ENCODE measurements at places on chromosomes 12 and 14.

- no peak for DNase-seq
Observed at GRCh38 chr12:1595026-1595561, 713 bp upstream of the FBXL14 start.

GRCh38 chr12:132204063-132204792 lies 60.0 kb downstream of the NOC4L start:
- no peak for DNase-seq

DNA sequence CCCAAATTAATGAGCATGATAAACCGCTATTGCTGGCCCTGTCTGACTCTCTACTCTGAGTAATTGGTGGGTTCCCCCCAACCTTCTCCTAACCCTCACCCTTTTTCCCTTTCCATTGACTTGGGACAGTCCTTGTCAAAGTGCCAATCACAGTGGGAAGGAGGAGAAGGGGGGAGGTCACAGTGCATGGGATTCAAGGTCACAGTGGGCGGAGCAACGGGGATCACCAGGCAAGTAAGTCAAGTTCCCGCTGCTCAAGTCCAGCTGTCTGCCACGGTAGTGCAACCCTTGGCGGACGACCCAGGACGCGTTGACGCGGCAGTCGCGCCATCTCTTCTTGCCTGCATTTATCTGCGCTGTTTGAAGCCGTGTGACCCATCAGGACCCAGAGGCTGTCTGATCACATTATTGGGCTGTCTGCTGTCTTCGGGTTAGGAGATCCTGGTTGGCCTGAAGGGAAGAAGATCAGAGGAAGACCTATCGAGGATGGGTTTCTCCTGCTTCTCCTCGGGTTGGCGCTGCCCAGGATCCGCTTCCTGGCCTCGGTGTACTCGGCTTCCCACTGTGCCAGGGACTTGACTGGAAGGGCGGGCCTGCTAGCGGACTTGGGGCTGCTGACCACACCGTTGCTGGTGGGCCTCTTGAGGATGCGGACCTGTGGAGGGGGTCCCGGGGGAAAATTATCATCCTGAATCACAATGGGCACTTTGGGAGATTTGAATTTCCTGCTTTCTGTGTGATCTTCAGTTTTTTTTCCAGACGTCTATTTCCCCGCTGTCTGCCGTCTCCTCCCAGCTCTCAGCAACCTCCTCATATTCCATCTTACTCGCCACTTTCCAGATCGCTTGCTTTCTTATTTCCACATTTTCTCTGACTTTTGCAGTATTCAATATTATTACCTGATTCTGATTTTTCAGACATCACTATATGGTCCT lies 3.1 kb upstream of the MDM2 start:
- no peak for DNase-seq

DNA sequence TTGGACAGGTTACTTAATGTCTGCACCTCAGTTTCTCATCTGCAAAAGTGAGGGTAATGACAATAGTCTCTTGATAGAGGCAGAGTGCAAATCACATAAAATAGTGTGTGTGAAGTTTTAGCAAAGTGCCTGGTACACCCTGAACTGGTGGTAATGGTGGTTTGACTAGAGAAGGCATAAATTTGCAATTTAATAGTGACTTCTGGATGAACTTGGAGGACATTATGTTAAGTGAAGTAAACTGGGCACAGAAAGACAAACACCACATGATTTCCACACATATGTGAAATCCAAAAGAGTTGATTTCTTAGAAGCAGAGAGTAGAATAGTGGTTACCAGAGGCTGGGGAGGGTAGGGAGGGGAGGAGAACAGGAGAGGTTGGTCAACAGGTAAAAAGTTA lies 54.8 kb upstream of the FUT8 start:
- no peak for DNase-seq

GRCh38 chr12:27143256-27144069 lies 61.1 kb upstream of the C12orf71 start:
- no peak for DNase-seq

- no peak for DNase-seq
Observed at GRCh38 chr12:1864867-1865266, 44.5 kb downstream of the LRTM2 start.

DNA sequence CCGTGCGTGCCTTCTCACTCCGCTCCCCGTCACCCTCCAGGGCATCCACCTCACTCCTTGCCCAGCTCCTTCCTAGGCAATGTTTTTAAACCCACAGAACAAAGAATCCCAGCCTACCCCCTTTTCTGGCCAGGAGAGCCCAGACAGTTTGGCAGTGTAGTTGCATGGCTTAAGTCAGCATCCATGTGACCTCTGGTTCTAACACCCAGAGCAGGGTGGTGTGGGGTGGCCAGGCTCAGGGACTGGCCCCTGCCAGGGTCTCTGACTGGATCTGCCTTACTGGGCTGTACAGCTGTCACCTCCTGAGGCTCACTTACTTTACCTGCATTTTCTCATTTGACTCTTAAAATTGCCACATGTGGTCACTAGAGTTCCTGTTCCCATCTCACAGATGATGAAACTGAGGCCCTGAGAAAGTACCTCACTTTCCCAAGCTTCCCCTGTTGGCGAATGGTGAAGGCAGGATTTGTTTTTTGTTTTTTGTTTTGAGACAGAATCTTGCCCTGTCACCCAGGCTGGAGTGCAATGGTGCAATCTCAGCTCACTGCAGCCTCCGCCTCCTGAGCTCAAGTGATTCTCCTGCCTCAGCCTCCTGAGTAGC lies 18.3 kb downstream of the SDS start:
- DNase-seq: no peak

GRCh38 chr14:75259510-75259855 lies 19.1 kb upstream of the FOS start:
- peak; percentile 73 for DNase-seq

DNA sequence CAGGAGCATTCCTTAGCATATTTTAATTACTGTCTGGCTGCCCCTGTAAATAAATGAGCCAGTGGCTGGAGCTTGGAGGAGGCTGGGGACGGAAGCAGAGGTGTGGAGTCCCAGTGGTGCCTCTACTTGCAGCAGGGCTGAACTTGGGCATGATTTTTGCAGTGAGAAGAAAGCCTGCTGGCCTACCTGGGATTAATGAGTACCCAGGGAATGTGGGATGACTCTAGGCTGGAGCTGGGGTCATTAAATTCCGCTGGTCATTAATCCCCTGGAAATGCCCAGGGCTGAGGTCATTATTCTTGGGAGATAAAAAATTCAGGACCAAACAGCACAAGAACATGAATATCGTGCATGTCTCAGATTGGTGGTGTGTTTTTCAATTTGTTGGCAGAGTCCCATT lies 753.3 kb downstream of the VRK1 start:
- DNase-seq: no peak

GRCh38 chr12:96361074-96361473 lies 39.2 kb downstream of the CDK17 start:
- no peak for DNase-seq

GRCh38 chr12:58901664-58902063 lies 18.6 kb downstream of the LRIG3 start:
- DNase-seq: no peak

- no peak for DNase-seq
Observed at GRCh38 chr14:92916201-92916600, 6.7 kb upstream of the CHGA start.

DNA sequence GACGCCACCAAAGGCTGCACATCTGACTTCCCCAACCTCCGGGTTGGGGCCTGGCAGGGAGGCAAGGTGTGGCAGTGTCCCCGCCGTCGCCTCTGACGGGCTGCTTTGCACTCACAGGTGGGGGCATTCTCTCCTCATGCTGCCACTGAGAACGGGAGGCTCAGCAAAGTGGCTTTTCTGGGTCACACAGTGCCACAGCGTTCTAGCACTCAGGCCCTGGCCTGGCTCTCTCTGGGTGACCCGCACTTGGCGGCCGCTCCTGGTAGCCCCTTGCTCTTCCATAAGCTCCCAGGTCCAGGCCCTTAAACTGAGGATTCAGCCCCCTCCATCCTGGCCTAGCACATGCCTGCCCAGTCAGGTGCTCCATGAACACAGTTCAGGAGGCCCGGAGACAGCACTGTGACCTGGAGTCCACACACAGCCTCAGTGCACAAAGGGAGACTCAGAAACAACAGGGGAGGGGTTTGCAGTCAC lies 25.2 kb downstream of the SERPINA1 start:
- no peak for DNase-seq

DNA sequence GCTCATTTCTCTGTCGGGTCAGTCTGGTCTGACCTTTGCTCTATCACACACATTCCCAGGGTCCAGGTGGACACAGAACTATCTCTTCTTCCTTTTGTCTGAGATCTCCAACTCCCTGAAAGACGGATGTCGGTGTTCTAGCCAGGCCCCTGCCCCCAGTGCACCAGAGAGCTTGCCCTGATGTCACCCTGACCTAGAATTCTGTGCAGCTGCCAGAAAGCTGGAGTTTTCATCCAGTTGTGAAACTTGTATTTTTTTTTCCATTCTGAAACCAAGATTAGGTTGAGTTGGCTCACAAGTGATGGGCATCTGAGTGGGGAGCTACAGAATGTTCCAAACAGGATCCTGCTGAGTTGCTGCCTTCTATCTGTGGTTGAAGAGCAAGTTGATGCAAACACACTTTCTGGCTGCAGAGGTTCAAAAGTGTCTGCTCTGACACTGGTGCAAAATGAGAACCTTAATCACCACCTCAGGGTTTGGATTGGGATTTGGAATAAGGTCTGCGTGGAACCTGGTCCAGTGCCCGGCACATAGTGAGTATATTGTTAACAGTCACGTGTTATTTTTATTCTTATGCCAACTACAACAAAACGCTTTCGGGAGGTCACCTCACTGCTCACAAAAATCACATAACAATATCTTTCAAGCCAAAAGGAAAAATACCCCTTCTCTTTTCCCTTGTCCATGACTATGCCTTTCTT lies 211.5 kb downstream of the SLC15A4 start:
- no peak for DNase-seq

GRCh38 chr14:75566321-75566720 lies 12.1 kb upstream of the FLVCR2 start:
- DNase-seq: no peak

GRCh38 chr14:65373016-65373670 lies 39.4 kb upstream of the FUT8 start:
- no peak for DNase-seq

DNA sequence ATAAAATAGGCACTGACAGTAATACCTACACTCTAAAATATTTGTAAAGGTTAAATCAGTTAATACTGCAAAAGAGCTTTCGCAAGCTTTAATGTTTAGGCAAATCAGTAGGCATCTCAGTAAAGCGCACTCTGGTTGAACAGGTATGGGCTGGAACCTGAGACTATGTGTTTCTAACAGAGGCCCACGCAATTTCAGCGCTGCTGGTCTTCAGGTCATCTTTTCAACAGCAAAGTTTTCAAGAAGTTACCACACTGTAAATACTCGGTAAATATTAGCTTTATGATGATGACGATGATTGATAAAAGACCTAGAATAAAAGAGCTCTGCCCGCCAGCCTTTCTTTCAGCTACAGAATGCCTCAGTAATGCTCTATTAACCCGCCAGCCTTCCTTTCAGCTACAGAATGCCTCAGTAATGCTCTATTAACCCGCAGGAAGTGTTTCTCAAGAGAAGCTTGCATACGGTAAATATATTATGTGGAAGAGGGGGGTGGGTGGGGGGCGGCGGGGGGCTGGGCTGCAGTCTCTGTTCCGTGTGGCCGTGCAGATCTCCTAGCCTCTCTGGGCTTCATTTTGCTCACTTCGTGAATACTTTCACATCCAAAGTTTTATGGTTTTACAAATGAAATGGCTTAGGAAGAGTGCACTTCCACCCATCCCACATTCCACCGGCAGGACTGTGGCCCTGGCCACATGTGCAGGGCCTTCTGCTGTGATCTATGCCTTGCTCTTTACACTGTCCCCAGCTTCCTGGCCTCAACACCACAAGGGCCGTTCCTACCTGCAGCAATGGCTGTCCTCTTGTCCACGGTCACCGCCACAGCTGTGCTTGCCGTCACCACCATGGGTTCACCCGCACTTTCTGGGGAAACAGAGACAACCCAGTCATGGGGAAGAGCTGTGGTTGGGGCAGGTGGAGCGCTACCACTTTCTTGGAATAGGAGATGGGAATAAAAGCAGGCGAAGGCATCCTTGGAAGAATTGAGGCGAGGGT lies 19.9 kb downstream of the LRTM2 start:
- no peak for DNase-seq
